ENCODE measurements at places on chromosomes 2 and 18.

GRCh38 chr2:44351676-44352075 is 9.6 kb downstream of the PREPL start:
- no peaks in the 10 kb centered on the region for H3K27me3 ChIP-seq
- peak overlapping the region; percentile 74 for H3K27ac ChIP-seq
- no peak for DNase-seq
- H3K4me3 ChIP-seq: no peak overlapping the region
- H3K36me3 ChIP-seq: no peaks in the 10 kb centered on the region

DNA sequence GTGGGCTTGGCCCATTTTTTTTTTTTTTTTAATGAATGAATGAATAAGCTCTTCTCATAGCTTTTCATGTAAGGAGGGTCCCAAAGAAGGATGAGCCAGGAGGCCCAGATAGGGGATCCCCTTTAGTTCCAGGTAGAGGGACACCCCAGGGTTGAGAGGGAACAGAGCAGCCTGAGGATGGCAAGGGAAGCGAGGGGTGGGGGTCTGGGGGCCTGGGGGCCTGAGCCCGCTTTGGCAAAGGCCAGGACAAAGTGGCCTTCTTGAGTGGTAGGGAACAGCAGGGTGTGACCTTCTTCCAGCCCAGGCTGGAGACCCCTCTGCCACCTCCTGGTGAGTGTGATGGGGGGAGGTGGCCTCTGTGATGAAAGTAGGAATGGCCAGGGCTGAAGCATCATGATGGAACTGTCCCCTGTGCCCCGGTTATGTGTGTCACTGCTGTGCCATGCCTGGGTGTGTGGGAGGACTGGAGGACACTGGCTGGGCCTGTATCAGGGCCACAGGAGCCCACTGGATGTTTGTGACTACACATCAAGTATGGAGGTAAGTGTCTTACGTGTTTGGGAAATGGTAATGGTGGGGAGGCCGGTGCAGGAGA is 263.5 kb upstream of the HDAC4 start:
- H3K27ac ChIP-seq: no peak overlapping the region
- no peak overlapping the region for H3K4me3 ChIP-seq
- peaks cover 1% of the 10 kb centered on the region for H3K27me3 ChIP-seq
- no peaks in the 10 kb centered on the region for H3K36me3 ChIP-seq
- no peaks in the 10 kb centered on the region for H3K4me1 ChIP-seq
- no peak for DNase-seq

- no peaks in the 10 kb centered on the region for H3K36me3 ChIP-seq
- H3K27me3 ChIP-seq: no peaks in the 10 kb centered on the region
- no peak overlapping the region for H3K4me3 ChIP-seq
- no peak for DNase-seq
Measured at GRCh38 chr2:8488001-8488738, 193.7 kb upstream of the ID2 start.

DNA sequence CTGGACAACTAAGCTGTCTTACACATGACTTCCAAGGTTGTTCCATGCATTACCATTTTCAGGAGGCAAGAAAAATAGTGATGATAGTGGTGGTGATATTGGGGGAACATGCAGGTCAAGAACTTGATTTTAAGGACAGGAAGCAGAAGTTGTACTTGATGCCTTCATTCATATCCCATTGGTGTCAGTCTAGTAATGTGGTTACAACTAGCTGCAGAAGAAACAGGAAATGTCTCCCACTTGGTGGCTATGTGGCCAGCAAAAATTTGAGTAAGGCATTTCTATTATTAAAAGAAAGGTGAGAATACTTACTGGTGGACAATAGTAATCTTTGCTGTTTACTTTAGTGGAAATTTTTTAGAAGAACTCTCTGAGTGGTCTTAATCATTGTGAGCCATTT is 103.4 kb downstream of the ALMS1 start:
- H3K4me3 ChIP-seq: no peak overlapping the region
- H3K27ac ChIP-seq: no peak overlapping the region
- DNase-seq: no peak
- no peaks in the 10 kb centered on the region for H3K36me3 ChIP-seq
- H3K27me3 ChIP-seq: no peaks in the 10 kb centered on the region

DNA sequence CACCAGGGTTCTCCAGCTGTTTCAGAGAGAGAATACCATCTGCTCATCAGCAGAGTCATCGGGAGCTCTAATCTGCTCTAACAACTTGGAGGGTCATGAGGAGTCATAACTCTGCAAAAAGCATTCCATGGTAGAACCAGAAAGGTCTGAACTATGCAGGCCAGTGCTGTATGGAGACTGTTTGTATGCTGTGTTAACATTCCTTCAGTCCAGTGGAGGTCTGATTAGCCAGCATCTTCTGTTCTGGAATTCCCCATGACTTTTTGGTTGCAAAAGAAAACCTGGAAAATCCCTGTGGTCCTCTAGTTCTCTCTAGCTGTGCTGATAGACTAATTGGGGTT is 9.4 kb upstream of the ITGB6 start:
- no peak overlapping the region for H3K27ac ChIP-seq
- H3K27me3 ChIP-seq: no peaks in the 10 kb centered on the region
- no peaks in the 10 kb centered on the region for H3K4me1 ChIP-seq
- DNase-seq: no peak

DNA sequence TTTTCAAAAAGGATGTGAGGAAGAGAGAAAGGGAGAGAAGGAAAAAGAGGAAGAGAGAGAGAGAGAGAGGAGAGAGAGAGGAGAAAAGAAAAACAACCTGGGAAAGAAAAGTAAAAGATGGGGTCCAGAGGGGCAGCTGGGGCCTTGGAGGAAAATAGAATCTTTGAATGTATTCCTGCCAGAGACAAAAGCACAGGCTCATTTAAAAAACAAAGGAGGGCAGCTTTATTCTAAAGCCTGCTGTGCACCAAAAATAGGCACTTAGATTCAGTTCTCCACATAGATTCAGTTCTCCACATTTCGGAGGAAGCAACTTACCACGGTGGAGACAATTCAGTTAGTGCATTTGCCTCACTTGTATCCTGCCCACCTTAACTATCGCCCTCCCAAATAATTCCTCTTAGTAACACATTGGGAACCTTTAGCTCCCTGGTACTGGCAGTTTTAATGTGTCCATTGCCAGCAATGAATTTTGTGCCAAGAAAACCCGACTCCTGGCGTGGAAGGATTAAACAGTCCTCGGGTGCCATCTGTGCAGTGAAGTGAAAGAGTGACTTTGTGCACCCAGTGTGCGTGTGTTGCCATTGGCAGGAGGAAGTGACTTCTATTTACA is 71.3 kb downstream of the DPP4 start:
- H3K36me3 ChIP-seq: no peaks in the 10 kb centered on the region
- H3K4me3 ChIP-seq: no peak overlapping the region
- no peak for DNase-seq
- H3K4me1 ChIP-seq: no peaks in the 10 kb centered on the region
- no peak overlapping the region for H3K27ac ChIP-seq
- H3K27me3 ChIP-seq: no peaks in the 10 kb centered on the region

DNA sequence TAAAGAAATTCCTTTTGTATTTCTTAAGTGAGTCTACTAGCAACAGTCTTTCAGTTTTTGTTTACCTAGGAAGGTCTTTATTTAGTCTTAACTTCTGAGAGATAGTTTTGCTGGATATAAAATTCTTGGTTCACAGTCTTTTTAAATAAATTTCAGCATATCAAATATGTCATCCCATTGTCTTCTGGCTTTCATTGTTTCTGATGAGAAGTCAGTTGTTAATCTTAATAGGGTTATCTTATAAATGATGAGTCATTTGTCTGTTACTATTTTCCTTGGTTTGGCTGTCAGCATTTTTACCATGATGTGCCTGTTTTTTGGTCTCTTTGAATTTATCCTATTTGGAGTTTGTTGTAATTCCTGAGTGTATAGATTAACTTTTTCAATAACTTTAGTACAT is 129.3 kb downstream of the FAM210A start:
- no peak overlapping the region for H3K4me3 ChIP-seq
- no peaks in the 10 kb centered on the region for H3K27me3 ChIP-seq
- no peaks in the 10 kb centered on the region for H3K36me3 ChIP-seq
- H3K27ac ChIP-seq: no peak overlapping the region
- H3K4me1 ChIP-seq: peaks cover 3% of the 10 kb centered on the region
- no peak for DNase-seq

DNA sequence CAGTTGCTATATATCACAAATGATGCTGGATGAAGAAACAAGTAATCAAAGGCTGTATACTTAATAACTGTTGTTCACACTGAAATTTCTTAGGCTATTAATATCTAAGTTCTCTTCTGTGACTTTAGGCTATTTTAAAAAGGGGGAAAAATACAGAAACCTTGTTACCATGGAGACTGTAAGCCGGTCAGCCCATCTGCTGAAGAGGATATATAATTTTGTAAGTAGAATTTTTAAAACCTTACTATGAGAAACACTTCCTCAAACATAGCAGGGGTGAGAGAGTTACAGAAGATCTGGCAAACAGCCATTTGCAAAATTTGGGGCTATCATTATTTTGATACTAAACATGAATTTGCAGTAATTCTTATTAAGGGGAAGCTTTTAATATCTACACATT is 27.8 kb downstream of the CACNB4 start:
- DNase-seq: no peak
- H3K4me1 ChIP-seq: no peaks in the 10 kb centered on the region
- H3K27ac ChIP-seq: no peak overlapping the region
- H3K27me3 ChIP-seq: no peaks in the 10 kb centered on the region
- no peaks in the 10 kb centered on the region for H3K36me3 ChIP-seq
- no peak overlapping the region for H3K4me3 ChIP-seq

Data from aorta (tissue), 5 donors.